Nucleus accumbens (tissue), 56 donors: ENCODE measurements at places on chromosomes 5 and 9.

DNA sequence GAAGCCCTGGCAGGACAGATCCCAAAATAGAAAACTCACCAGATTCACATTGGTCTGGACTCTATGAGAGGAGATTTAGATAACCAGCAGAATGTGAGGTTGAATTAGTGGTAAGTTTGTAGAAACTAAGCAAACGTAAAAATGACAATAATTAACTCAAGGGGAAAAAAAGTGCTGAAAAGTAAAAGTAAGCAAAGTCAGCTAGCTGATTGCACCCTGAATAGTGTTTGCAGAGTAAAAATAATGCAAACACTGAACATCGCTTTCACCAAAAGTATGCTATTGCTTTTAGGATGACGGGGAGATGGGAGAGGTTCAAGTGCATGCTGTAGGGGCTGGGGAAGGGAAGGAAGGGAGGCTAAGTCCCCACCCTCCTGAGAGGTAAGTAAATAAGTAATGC, 92.5 kb upstream of the RARS1 start:
- no peak for DNase-seq

DNA sequence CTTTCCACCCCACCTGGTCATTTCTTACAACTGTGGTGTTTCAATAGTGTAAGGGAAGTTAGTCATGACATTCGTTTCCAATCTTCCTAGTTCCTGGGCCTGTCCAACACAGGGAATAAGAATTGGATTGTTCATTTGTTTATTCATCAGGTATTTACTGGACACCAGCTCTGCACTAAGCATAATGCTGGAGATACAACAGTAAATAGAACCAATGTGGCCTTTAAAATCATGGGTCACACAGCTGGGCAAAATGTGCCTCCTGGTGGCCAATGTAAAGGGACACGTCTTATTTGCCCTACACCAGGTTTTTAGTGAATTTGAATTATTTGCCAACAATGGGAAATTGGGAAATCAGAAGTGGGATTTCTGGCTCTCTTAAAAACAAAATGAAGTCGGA, 10.4 kb downstream of the ABLIM3 start:
- DNase-seq: no peak

DNA sequence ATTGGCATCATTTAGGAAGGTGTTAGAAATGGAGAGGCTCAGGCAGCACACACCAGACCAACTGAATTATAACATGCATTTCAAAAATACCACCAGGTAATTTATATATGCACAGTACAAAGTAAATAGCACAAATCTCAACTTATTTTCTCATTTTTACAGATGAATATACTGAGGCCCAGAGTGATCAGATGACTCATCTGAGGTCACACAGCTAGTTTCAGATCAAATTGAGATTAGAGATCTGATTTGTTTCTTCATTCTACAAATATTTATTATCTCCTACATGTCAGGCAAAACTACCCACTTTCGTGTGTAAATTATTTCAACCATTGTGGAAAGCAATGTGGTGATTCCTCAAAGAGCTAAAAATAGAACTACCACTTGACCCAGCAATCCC, 507.1 kb downstream of the TLE4 start:
- DNase-seq: no peak

GRCh38 chr9:129343424-129344375, 165.6 kb upstream of the IER5L start:
- DNase-seq: no peak

- DNase-seq: no peak
Measured at GRCh38 chr9:136220017-136220729, 15.2 kb upstream of the LHX3 start.

DNA sequence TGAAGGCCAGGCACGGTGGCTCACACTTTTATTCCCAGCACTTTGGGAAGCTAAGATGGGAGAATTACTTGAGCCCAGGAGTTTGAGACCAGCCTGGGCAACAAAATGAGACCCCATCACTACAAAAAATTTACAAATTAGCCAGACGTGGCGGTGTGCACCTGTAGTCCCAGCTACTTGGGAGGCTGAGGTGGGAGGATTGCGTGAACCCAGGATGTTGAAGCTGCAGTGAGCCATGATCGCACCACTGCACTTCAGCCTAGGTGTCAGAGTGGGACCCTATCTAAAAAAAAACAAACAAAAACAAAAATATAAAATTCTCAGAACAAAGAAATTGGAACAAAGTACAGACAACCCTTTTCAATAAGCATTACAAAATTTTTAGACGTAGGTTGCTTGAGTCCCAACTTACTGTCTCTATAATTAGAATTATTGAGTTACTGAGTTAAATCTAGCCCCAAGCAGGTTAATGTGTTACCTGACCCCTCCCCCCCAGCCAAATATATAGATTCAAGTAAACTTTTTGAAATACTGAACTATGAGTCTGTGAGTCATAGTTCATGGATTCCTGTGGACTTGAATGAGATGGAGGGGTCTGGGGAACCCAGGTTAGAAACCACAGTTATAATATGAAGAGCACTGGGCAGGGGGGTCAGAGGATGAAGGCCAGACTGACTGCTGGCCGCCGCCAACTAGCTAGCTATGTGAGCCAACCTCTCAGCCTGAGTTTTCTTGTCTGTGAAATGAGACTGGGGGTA, 173.1 kb downstream of the AOPEP start:
- no peak for DNase-seq
